ENCODE measurements at places on chromosomes 16 and 17. TPM values are rescaled to one million over a fixed set of nuclear protein-coding genes. Genes with fewer than 3 reads are reported as not detected.

GRCh38 chr17:32124985-32125847 lies 17.1 kb upstream of the RHOT1 start:
- no peak overlapping the region for H3K27ac ChIP-seq
- H3K36me3 ChIP-seq, result no peaks in the 10 kb centered on the region
- peaks cover 15% of the 10 kb centered on the region for H3K4me1 ChIP-seq
- DNase-seq, result no peak

Gene PITPNM3
- 12.3 TPM for total RNA-seq

GRCh38 chr17:64262198-64262999 lies 661 bp downstream of the TEX2 start:
- no peaks in the 10 kb centered on the region for H3K36me3 ChIP-seq
- DNase-seq, result peak; percentile 81
- H3K27me3 ChIP-seq, result no peaks in the 10 kb centered on the region
- H3K4me1 ChIP-seq, result peaks cover 25% of the 10 kb centered on the region

DNA sequence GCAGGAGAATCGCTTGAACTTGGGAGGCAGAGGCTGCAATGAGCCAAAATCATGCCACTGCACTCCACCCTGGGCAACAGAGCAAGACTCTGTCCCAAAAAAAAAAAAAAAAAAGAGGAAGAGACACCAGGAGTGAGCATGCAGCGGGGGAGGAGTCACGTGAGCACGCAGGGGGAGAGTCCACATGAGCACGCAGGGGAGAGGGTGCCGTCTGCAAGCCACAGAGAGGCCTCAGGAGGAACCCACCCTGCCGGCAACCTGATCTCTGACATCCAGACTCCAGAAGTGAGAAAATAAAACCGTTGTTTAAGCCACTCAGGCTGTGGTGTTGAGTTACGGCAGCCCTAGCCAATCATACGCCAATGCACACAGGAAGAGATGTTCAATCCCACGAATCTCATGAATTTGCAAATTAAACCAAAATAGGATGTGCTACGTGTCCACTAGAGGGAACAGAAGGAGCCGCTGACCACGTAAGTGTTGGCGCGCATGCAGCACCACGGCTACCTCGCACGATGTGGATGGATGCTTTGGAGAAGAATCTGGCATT lies 42.2 kb downstream of the CCDC57 start:
- H3K36me3 ChIP-seq, result peaks cover 34% of the 10 kb centered on the region
- no peaks in the 10 kb centered on the region for H3K27me3 ChIP-seq
- no peaks in the 10 kb centered on the region for H3K4me1 ChIP-seq
- no peak overlapping the region for H3K4me3 ChIP-seq

Gene INCA1
- 1.9 TPM for total RNA-seq
